SW480 (cell line): ENCODE measurements at places on chromosomes 11 and 22.

DNA sequence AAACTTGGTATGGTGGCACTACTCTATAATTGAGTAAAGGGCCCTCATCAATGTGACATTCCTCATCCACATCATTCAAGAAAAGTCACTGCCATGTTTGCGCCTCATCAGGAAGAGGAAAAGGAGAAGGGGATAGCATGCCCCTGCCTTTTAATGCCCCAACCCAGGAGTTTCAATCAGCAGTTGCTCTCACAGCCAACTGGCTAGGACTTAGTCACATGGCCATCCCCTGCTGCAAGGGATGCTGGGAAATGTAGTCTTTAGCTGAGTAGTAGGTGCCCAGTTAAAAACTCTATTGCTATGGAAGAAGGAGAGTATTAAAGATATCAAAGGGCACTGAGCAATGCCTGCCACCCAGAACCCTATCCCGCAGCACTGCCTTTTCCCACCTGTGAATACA, 10.9 kb upstream of the CCND1 start:
- peak; percentile 28 for DNase-seq

DNA sequence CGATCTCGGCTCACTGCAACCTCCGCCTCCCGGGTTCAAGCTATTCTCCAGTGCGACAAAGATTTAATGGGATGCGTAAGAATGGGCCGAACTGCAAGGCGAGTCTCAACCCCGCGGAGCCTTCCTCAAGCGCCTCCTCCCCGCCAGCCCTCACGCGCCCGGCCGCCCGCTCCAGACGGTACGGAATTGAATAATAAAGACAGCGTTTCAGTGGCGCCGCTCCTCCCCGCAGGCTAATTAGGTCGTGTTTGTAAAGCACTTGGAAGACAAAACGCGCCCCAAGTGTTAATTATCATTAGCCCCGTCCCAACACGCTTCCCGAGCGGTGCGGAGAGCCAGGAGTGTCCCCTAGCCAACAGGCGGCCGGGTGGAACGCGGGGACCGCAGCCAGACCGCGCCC, 192.0 kb downstream of the BUD13 start:
- DNase-seq, result no peak

GRCh38 chr11:66220566-66220935, 47.9 kb upstream of the RAB1B start:
- DNase-seq, result no peak

- DNase-seq, result no peak
Observed at GRCh38 chr11:125939081-125939521, 6.7 kb upstream of the VSIG10L2 start.

- DNase-seq, result no peak
Observed at GRCh38 chr22:49257551-49257961, 570.1 kb downstream of the BRD1 start.

DNA sequence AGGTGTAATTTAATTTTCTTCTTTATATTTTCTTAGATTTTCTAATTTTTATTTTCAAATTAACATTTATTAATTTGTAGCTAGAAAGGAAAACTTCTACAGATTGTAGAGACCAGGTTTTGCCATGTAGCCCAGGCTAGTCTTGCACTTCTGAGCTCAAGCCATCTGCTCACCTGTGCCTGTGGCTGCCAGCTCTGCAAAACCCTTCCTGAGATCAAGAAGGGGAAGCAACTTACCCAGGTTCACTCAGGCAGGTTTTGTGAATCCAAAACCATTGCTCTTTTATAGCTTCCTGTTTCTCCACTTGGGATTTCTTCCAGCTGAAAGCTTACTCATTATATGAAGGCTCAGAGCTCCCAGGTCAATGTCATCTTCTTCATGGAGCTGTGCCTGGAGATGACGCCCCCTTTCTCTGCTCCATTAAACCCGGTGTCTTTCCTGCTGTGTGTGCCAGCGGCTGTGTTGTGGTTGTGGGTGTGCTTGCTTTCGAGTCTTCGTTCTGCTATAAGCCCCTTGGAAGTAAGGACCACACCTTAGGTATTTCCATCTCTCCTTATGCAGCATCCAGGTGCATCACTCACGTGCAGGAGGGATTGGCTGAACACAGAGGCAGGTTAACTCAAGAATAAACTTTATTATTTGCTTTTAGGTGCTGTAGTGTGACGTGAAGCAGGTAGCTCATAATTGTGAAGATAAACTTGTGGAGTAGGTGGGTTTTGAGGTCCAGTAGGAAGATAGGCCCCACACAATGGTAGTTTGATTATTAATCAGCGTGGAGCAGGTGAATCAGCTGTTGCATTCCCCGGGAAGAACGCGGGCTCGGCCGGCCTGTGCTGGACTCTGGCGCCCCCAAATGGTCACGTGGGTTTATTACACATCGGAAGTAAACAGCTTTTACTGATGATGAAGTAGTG, 42.2 kb upstream of the INCENP start:
- DNase-seq, result peak; percentile 70

DNA sequence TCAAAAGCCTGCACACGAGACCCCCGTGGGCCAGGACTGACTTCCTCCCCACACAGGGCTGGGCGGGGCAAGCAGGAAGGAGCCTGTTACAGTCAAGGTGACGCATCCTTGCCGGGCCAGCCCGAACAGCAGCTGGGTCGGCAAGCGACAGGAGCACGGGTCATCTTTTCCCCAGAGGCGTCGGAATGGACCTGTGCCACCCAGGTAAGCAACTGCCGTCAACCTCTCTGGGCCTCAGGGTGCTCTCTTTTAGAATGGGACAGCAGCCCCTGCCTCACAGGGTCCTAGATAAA, at the start of gene CYTH4:
TSS of gene CYTH4 (plus strand) at position 124 of the 293 bp plus-strand sequence. CDS start at position 186, 62 bp downstream.
- no peak for DNase-seq

GRCh38 chr11:123055191-123055901, 6.6 kb downstream of the HSPA8 start:
- no peak for DNase-seq

GRCh38 chr11:27100534-27100933, 59.9 kb downstream of the BBOX1 start:
- DNase-seq, result no peak
